ENCODE measurements at places on chromosomes 12 and 14. TPM values are rescaled to one million over a fixed set of nuclear protein-coding genes. Genes with fewer than 3 reads are reported as not detected.

GRCh38 chr14:36513451-36514277, 6.4 kb downstream of the NKX2-1 start:
- no peak for DNase-seq
- H3K4me1 ChIP-seq, result no peaks in the 10 kb centered on the region
- H3K4me3 ChIP-seq, result no peak overlapping the region

ESRRB gene
- not detected for total RNA-seq

FOS gene
- total RNA-seq, result 9.2 TPM

EML1 gene
- total RNA-seq, result 47.8 TPM

GRCh38 chr12:54020591-54021405, 7.4 kb upstream of the HOXC6 start:
- no peak overlapping the region for H3K27ac ChIP-seq
- no peak overlapping the region for H3K4me3 ChIP-seq
- peaks cover 3% of the 10 kb centered on the region for H3K4me1 ChIP-seq
- H3K27me3 ChIP-seq, result peaks cover 82% of the 10 kb centered on the region
- no peaks in the 10 kb centered on the region for H3K36me3 ChIP-seq

DNA sequence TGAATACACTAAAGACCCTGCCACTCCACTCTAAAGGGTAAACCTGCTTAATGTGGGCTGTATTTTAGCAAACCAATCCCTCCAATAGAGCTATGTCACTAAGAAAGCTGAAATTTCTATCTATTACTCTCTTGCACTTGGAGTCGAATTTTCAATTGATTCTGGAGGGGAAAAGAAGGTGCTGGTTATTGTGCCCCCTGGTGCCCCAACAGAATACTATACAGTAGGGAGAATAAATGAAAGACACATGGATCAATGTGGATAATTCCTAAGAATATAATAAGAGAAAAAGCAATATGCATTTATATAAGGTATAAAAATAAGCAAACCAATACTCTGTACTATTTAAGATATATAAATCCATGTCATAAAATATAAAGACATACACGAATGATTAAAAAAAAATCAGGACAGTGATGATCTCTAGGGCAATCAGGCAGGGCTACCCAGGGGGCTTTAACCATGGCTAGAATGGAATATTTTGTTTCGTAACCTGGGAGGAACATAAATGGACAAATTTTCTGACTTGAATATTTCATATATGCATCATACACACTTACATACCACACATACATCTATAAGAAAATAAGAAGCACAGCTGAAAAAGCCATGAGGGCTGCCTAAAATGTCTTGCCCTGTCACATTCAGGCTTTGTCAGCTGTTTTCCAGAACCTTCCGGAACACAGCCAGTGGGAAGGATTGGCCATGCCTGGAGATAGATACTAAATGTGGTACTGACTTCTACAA, 54.4 kb downstream of the EFCAB11 start:
- H3K4me3 ChIP-seq, result no peak overlapping the region
- H3K27ac ChIP-seq, result no peak overlapping the region
- peak; percentile 35 for DNase-seq
- no peaks in the 10 kb centered on the region for H3K4me1 ChIP-seq

GRCh38 chr14:63926641-63927040, 73.8 kb downstream of the SYNE2 start:
- H3K27ac ChIP-seq, result no peak overlapping the region
- no peak overlapping the region for H3K4me3 ChIP-seq
- peaks cover 13% of the 10 kb centered on the region for H3K4me1 ChIP-seq
